ENCODE measurements at places on chromosomes 3 and 15.

GRCh38 chr3:142624341-142625152 lies 28.4 kb downstream of the PLS1 start:
- no peak for DNase-seq

GRCh38 chr3:16888356-16888755 lies 3.6 kb downstream of the PLCL2 start:
- DNase-seq = no peak

GRCh38 chr15:45105586-45105985 lies 8.4 kb downstream of the DUOX2 start:
- DNase-seq = no peak

DNA sequence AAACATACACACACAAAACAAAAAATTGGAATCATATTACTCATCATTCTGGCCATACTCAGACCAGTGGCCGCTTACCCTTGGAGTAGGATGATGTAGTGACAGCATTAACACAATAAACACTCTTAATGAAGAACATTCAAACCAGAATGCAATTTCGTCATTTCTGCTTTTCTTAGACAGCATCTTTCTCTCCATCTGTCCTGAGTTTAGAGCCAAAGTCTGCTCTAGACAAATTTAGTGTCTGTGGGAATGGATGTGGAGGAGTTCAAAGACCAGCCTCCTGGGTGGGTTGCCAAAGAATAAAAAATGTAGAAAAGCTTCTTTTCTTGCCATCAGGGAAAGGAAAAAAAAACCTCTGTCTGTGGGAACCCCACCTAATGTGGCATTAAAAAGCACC lies 212.4 kb upstream of the POU1F1 start:
- no peak for DNase-seq
